ENCODE measurements at places on chromosomes 4 and X. TPM values are rescaled to one million over a fixed set of nuclear protein-coding genes. Genes with fewer than 3 reads are reported as not detected.
A peak's percentile ranks its signal among the peaks of the same experiment; 100 is the strongest.

GRCh38 chr4:109815151-109816081 lies at the start of gene GAR1:
Gene GAR1, plus strand, starts transcription at chr4:109815762. Its CDS starts 403 bp downstream, at chr4:109816165.
- DNase-seq: peak; percentile 85

- no peak for DNase-seq
These were observed 25.1 kb downstream of the POLA1 start for GRCh38 chrX:24718771-24719170.

DNA sequence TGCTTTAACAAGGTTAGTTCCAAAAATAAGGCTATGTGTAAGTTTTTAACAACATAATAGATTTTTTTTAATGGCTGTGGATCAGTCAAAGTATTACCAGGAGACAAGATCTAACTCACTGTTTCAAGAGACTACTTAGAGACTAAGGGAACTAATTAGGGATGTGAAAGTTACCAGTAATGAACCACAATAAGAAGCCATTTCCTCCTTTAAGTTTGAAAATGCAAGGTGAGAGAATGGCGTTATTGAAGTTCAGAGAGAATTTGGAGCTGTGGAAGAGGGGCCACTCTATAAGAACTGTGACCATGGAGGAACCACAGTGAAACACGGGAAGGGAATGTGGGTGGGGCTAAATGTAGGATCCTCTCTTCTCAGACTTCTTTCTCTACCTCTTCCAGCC lies 624.2 kb downstream of the GLUD2 start:
- DNase-seq: no peak

GRCh38 chr4:11701966-11702725 lies 273.5 kb upstream of the HS3ST1 start:
- DNase-seq: no peak

DNA sequence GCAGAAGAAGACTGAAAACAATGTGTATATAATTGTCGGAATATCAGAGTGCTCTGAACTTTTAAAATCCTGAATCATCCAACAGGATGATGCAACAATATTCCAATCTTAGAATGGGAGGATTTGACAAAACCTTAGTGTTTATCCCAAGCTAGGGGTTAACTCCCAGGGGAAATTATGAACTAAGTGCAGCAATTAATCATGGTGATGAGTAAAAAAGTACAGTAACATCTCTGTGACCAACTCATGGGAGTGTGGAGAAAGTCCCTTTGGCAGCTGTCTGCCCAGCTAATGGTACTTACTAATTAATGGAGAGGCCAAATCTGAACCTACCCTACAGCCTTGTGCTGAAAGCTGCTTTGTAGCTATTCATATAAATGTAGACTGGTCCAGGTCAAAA lies 257.6 kb upstream of the DDX53 start:
- no peak for DNase-seq

BCAP31 gene
- 118 TPM for total RNA-seq

DNA sequence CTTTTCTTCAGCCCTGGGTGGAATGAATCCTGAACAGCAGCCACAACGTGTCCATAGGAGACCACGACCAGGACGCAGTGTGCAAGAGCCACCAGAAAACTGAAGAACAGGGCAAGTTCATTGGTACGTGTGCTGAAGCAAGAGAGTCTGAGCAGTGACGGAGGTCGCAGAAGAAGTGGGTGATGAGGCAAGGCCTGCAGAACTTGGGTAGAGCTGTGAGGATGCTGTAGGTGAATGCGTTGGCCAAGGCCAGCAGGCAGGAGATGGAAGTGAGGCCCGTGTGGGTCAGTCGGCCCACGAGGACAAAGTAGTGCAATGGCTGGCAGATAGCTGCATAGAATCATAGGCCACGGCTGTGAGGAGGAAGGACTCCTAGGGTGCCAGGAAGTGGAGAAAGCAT lies 5.6 kb upstream of the CTAG2 start:
- DNase-seq: no peak

DNA sequence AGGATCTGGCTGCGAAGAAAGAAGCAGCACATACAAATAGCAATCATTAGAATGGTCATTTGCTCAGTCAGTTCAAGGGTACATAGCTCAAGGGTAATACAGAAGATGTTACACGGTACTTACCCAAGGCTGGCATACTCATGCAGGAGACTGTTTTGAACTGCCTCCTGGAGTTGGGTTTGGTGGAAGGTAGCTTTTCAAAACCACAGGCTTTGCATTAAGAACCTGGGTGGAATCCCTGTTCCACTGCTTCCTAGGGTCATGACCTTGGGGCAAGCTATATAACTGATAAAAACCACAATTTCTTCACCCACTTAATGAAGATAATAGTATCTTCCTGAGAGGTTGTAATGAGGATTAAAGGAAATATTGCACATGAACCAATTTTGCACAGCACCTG lies 36.5 kb downstream of the TBC1D9 start:
- DNase-seq: no peak

TMEM154 gene
- total RNA-seq: 23.3 TPM

PPP2R2C gene
- total RNA-seq: not detected

MAGEA9B gene
- not detected for total RNA-seq

- no peak for DNase-seq
These were observed 593.7 kb upstream of the BOD1L1 start for GRCh38 chr4:14221176-14221575.

DNA sequence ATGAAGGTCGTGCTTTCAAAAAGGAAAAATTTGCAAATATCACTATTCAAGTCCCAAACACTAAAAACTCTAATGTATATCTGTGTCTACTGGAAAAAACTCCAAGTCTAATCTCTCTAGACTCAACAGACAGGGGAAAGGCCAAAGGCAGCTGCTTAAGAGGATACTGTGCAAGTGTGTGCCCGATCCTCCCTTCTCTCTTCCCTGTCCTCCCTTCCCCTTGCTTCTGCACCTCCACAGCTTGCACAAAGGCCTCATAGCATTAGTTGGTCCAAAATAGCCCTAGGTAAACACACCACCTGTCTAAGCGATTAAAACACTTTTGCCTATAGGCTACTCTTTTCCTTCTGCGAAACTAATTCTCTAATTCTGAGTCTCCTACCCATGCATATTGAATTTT lies 10.6 kb downstream of the C4orf54 start:
- no peak for DNase-seq

NEUROG2 gene
- not detected for total RNA-seq

DNA sequence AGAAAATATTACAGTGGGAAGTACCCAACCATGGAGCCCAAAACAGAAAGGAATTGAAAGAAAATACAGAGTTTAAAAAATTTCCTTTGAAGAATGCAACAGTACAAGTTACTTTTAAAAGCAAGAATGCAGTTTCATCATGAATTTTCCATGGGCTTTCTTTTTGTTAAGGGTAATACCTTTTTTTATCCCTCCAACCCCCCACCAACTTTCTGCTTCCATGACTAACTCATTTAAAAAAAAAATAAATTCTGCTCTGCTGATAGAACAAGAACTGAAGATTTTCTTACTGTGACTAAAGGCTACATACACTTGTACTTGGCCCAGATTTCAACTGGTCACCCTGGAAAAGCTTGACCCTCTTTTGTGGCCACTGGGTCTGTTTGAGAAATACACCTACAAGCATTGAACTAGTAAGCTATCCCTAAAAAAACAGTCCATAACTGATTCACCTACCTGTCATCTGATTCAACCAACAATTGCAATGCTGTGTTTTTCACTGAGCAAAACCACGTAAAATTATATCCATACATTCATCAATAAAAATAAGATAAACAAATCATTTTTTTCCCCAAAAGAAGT lies 214.2 kb downstream of the NSUN7 start:
- no peak for DNase-seq

Measured in T-cell (primary cell).